HepG2 (cell line): ENCODE measurements at places on chromosomes 1 and 21.

DNA sequence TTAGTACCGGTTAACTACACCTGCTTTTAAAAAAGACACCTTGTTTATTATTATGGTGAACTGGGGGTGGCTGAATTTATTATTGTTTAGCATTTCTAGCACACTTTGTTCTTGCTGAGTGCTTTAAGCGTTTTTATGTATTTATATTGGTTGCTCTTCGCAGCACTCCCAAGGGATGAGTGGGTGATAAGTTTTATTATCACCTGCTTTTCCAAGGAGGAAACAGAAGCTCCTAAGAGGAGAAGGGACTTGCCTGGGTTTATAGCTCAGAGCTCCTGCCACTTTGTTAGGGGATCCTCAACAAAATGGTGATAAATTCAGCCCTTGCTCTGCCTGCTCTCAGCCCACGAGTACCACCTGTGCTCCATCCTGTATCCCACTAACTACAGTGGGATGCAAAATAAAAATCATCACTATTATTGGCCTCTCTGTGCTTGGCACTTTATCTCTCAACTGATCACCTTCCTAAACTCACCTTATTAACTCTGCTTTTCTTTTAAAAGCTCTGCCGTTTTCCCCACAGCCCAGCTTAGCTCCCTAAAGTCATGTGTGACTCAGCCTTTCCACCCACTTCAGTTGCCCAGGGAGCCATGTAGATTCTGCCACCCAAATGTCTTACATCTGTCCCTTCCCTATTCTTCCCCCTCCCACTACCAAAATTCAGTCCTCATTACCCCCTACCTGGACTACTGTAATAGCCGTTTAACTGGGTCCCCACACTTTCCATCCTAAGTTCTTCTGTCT is 44.5 kb downstream of the BCL9 start:
- no peak for DNase-seq

GRCh38 chr1:44310006-44310405 is 45.1 kb downstream of the ERI3 start:
- no peak for DNase-seq

- no peak for DNase-seq
These were observed 123.5 kb upstream of the HOOK1 start for GRCh38 chr1:59691261-59691660.

DNA sequence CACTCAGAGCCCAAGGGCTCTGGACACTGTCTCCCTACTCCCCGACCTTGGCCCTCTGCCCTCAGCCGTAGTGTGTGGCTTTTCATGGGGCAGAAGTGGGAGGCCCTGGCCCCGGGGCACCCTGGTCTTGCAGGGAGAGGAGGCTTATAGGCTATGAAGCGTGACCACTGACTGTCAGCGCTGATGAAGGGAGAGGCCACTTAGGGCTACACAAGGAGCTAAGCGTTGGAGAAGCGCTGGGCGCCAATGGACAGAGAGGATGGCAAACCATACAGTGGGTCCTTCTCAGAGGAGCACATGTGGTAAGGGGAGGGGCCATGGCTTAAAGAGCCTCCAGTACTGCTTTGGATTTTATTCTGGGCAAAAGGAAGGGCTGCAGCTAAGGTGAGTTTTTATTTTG is 7.9 kb downstream of the CRABP2 start:
- DNase-seq, result no peak

- no peak for DNase-seq
These were observed 190.6 kb downstream of the FMN2 start for GRCh38 chr1:240282061-240282830.

GRCh38 chr1:196650403-196650802 is 1.4 kb upstream of the CFH start:
- DNase-seq, result no peak

- DNase-seq, result no peak
These were observed 560.1 kb downstream of the OMA1 start for GRCh38 chr1:57986432-57986831.

GRCh38 chr1:18111605-18112297 is 4.2 kb downstream of the IGSF21 start:
- DNase-seq, result no peak

DNA sequence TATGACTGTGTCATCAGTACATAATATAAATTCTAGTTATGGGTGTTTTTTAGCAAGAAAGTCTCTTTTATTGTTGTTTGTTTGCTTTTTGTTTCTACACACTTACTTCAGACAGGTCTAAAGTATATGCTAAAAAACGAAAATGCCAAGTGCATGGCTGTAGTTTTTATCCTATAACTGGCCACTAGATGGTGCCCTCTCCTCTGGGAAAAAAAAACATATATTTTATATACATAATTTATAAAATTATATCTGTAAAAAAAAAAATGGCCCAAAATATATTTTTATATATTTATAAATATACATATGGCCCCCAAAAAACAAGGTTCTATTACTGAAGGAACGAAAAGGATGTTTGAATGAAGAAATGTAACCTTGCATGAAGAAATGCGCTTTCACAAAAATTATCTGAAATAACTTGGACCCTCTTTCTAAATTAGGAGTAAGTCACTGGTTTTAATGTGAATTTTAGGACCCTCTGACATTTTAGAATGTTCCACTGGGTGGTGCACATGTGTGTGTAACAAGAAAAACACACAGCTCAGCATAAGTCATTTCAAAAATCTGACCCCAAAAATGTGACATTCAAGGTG is 93.5 kb downstream of the TTLL7 start:
- no peak for DNase-seq

DNA sequence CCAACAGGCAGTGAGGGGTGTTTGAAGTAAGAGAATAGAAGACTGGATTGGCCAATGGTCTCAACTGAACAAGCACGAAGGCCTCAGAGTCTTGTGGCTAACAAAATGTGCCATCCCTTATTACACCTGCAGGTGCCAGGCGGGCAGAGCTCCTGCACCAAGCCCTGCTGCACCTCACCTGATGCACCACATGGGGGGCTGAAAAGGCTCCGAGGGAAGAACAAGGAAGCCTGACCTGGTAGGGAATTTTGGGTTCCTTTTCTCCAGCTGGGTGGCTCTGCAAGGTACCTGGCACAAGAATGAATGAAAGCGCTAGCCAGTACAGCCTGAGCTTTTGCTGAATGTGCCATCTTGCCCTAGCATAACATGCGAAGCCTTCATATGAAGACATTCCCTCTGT is 9.7 kb downstream of the HSD3B1 start:
- no peak for DNase-seq

DNA sequence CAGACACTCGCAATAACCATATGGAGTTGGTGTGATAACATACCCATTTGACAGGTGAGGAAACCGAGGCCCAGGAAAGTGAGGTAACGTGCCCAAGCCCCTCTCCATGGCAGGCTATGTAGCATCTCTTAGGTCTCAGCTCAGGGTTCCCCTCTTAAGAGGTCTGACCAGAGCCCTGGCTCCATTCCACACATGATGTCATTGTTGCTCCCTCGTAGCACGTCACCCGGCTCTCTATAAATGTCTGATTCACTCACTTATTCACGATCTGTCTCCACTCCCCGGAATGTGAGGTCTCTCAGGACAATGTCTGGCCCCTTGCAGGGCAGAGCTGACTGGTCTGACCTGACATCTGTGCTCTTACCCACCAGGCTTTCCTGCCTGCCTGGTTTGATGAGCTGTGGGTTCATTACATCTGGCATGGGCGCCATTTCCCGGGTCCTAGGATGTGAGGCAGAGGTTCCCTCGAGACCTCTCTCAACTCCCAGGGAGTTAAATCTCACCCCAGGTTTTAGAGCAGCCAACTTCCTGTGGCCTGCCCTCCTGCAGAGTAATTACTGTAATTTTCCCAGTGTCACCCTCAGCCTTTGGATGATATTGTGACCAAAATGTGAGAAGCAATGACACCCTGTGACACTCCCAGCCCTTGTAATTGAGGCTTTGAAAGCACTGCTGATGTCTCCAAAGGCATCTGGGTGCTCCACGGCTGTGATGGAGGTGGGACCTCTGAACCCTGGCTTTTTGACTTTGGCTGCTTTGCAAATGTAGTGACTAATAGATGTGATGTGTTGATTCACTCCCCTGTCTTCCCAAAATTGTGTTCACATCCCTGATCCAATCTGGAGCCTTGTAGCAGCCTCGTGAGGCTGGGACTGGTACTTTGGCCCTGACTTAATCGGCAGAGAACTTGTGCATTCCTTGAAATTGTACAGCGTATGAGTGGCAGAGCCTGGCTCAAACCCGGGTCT is 10.6 kb downstream of the ACTL8 start:
- DNase-seq, result no peak

- DNase-seq, result no peak
These were observed 251.4 kb upstream of the B3GALT2 start for GRCh38 chr1:193437785-193438184.

DNA sequence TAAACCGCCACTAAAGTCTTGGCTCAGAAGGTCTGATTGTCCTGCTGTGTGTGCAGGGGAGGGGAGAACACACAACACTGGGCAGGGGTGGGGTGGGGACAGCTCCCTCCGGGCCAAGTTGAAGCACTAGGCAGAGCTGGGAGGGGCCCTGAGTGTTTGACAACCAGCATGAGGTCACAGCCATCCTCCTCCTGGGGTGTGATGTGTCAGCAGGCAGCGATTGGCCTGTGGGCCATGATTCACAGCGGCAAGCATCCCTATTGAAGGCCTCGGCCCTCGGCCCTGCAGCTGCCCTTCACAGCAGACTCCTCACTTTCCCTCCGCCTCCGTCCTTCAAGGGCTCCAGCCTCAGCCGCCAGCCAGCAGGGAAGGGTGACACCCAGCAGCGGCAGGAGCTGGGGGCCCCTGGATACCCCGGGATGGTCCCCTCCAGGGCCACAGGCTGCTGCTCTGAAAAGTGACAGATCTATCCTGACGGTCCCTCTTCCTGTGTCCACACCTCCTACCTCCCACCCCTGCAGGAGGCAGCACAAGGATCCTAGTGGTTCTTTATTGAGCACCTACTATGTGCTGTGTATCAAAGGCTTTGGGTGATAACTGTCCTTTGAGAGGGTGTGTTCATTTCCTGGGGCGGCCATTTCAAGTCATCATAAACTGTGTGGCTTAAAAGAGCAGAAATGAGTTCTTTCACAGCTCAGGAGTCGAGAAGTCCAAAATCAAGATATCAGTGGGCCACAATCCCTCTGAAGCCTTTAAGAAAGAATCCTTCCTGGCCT is 66.0 kb upstream of the SLC25A33 start:
- no peak for DNase-seq

- DNase-seq, result no peak
These were observed 79.7 kb downstream of the NGF start for GRCh38 chr1:115258302-115258866.

DNA sequence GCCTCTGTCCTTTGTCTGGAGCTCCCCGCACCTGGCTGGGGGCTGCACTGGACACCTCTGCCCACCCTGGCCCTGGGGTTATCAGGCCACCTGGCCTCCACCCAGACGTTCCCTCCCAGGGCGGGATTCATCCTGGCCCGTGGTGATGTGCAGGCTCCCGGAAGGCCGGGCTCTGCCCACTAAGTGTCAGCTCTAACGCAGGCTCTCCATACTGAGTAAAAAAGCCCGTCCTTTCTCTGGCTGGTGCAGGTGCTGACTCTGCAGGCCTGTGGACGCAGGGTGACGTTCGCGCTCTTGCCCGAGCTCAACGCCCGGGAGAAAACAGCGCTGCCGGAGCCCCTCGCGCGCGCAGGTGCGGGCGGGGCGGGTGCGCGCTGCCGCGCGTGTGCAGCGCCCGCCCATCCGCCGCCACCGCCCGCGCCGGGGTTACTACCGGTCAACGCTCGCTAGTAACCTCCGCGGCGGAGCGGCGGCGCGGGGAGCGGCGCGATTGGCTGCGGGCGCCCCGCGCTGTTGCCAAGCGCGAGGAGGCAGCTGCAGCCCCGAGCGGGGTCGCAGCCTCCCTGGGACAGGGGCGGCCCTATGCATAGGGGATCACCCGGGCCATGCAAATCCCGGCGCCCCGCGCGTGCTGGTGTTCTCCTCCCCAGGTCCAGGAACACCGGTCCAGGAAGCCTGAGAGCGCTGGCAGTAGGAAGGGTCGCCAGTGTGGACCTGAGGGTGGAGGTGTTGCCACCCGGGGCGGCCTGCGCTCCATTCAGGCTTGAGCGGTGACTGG is 15.7 kb downstream of the ABCG1 start:
- DNase-seq, result peak; percentile 4

DNA sequence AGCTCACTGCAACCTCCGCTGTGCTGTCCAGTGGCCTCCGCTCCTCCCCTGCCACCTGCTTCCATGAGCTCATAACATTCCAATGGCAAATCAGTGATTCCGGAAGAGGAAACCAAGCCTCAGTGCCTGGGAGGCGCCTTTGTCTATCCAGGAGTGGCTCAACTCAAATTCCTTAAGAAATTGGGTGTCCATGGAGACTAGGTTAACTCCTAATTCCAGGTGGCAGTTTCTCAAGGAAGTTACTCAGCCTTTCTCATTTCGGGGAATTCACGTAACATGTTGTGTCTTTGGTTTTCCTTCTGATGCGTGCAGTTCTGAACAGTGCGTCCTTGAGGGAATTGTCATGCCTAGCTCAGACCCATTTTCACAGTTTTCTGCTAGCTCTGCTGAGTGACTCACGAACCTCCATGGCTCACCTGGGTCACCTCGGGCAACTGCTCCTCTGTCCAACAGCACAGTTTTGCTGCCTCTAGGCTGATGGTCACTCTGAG is 89.9 kb upstream of the DSCAM start:
- no peak for DNase-seq

DNA sequence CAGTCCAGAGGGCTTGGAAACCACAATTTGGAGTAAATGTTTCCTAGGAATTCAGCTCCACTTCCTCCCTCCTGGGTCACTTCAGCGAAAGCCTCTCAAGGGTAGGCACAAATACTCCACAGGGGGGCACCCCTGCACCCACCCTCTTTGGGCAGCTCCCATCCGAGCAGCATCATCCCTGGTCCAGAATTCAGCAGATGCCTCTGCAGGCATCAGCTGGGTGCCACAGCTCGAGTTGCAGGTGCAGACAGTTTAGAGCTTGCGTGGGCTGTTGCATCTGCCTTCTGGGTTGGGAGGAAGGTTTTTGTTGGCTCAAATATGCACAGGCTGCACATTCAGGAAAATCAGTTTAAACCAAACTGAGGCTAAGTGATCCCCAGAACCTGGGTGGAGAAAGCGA is 25.0 kb downstream of the KANK4 start:
- peak; percentile 40 for DNase-seq

GRCh38 chr1:172457479-172458130 is 13.7 kb upstream of the PIGC start:
- DNase-seq, result no peak

GRCh38 chr1:29342351-29342750 is 106.0 kb downstream of the PTPRU start:
- DNase-seq, result no peak

DNA sequence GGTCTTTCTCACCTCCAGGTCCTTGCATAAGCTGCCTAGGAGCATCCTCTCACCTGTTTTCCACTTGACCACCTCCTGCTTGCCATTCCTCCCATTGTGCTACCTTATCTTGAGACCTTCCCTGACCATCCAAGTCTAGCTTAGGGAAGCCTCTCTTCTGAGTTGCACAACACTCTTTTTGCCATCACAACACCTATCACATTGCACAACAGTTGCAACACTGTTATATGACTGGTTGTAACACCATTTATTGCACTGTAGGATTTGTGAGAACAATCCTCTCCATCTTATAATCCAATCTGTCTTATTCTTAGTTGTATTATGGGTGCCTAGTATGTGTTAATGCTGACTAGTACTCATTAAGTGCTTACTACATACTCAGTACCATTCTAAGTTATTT is 488.7 kb downstream of the OMA1 start:
- DNase-seq, result no peak
